ENCODE measurements at places on chromosomes 2 and 18. TPM values are rescaled to one million over a fixed set of nuclear protein-coding genes. Genes with fewer than 3 reads are reported as not detected.

- DNase-seq: no peak
- H3K4me3 ChIP-seq: no peak overlapping the region
- no peak overlapping the region for H3K27ac ChIP-seq
- H3K36me3 ChIP-seq: no peaks in the 10 kb centered on the region
- H3K4me1 ChIP-seq: no peaks in the 10 kb centered on the region
These were observed 395.4 kb upstream of the ATP5MC3 start for GRCh38 chr2:175576875-175577274.

DNA sequence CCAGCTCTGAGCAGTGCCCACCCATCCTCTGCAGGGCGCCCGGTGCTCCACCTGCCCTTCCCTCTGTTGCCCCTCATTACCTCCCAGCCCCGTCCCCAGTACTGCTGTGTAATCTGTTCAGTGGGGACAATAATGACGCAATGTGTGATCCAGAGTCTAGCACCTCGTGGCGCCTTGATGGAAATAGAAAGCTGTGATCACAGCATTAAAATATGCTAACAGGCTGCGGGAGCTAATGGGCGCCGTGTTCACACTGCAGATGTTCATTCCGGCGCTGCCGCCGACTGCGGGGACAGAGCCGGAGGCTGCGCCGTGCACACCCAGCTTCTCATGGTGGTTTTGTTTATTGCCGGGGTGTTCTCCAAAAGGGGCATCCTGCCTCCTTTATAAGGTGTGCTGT lies 235.2 kb downstream of the LDLRAD4 start:
- no peak overlapping the region for H3K27ac ChIP-seq
- no peak overlapping the region for H3K4me3 ChIP-seq
- H3K36me3 ChIP-seq: no peaks in the 10 kb centered on the region
- peaks cover 13% of the 10 kb centered on the region for H3K4me1 ChIP-seq
- no peak for DNase-seq
- no peaks in the 10 kb centered on the region for H3K27me3 ChIP-seq

GRCh38 chr2:168208652-168209051 lies 38.7 kb downstream of the STK39 start:
- H3K27me3 ChIP-seq: no peaks in the 10 kb centered on the region
- no peak overlapping the region for H3K27ac ChIP-seq
- DNase-seq: no peak
- no peaks in the 10 kb centered on the region for H3K36me3 ChIP-seq

GRCh38 chr18:79631096-79631507 lies 48.5 kb upstream of the CTDP1 start:
- no peak overlapping the region for H3K27ac ChIP-seq
- H3K4me1 ChIP-seq: no peaks in the 10 kb centered on the region
- H3K36me3 ChIP-seq: no peaks in the 10 kb centered on the region

DNA sequence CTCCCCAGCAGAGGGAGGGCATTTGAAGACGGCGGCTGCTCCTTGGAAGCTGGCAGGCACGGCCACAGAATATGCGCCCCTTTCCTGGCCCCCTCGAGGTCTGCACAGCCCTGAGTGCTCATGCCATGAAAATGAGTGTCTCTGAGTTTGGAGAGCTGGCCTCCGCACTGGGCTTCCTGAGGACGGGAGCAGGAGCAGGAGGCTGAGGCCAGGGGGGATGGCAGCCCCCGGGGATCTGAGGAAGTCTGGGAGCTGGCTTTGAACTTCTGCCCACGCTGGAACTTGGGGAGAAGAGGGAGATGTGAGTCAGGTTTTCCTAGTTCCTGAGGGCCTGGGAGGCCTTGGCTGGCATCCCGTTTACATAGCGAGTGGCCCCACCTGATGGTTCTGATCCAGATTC lies 47.0 kb downstream of the RRM2 start:
- H3K4me3 ChIP-seq: no peak overlapping the region
- H3K27me3 ChIP-seq: no peaks in the 10 kb centered on the region

DNA sequence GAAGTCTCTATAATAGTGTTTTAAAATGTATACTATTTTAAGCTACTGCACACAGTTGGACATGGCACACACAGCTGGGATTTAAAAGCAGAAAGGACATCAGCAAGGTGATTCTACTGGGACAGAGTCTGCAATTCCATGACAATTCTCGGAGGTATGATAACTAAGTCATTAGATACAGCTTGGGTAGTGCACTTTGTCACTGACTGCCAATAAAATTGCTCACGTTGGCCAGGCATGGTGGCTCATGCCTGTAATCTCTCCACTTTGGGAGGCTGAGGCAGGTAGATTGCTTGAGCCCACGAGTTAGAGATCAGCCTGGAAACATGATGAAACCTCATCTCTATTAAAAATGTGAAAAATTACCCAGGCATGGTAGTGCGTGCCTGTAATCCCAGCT lies 134.1 kb upstream of the SATB2 start:
- H3K4me1 ChIP-seq: peaks cover 5% of the 10 kb centered on the region
- H3K36me3 ChIP-seq: no peaks in the 10 kb centered on the region
- DNase-seq: no peak
- no peak overlapping the region for H3K4me3 ChIP-seq
- H3K27ac ChIP-seq: no peak overlapping the region

GRCh38 chr2:20862850-20863249 lies 39.9 kb upstream of the LDAH start:
- H3K27me3 ChIP-seq: no peaks in the 10 kb centered on the region
- H3K4me3 ChIP-seq: no peak overlapping the region
- H3K27ac ChIP-seq: no peak overlapping the region

- no peaks in the 10 kb centered on the region for H3K4me1 ChIP-seq
- DNase-seq: no peak
- no peaks in the 10 kb centered on the region for H3K36me3 ChIP-seq
- H3K27ac ChIP-seq: no peak overlapping the region
These were observed 160.4 kb downstream of the NUP35 start for GRCh38 chr2:183284606-183285005.

- no peaks in the 10 kb centered on the region for H3K36me3 ChIP-seq
- no peaks in the 10 kb centered on the region for H3K4me1 ChIP-seq
- no peak overlapping the region for H3K4me3 ChIP-seq
- H3K27ac ChIP-seq: no peak overlapping the region
These were observed 36.9 kb upstream of the TANC1 start for GRCh38 chr2:158931572-158931971.

DNA sequence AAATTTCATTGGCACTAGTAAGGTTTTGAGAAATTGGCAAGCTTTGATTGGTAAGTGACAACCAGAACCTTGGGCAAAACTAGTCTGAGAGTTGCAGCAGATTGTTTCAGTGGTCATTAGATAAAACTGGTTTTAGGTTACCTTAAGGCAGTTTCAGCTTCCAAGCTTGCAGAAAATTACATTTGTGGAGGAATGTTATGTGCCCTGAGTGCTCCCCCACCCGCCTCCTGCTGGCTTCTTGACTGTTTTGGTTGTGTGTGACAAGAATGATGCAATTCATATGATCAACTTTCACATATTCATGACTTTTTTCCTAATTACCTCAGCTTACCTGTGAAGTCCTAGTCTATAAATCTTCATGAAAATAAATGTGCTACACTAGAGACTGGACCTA lies 599.5 kb upstream of the ZNF804A start:
- no peaks in the 10 kb centered on the region for H3K4me1 ChIP-seq
- no peak for DNase-seq
- no peak overlapping the region for H3K27ac ChIP-seq
- no peaks in the 10 kb centered on the region for H3K27me3 ChIP-seq
- H3K36me3 ChIP-seq: no peaks in the 10 kb centered on the region

DNA sequence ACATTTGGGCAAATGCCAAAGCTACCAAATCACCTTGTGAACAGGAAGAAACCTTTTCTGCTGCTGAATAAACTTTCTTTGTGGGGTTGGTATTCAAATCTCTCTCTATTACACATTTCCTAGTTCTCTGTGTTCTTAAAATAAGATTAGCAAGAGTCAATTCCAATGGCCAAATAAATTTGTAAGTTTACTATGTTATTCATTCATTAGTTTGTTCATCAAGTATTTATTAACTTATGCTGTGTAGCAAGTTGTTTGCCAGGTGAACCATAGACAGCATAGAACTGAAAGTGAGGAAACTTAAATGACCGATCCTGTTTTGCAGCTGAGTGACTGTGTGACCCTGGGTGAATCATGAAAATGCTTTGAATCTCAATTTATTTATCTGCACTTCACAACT lies 37.7 kb upstream of the FSHR start:
- H3K27ac ChIP-seq: no peak overlapping the region
- no peaks in the 10 kb centered on the region for H3K4me1 ChIP-seq
- H3K36me3 ChIP-seq: no peaks in the 10 kb centered on the region
- no peak for DNase-seq
- H3K27me3 ChIP-seq: no peaks in the 10 kb centered on the region

- no peaks in the 10 kb centered on the region for H3K36me3 ChIP-seq
- no peak overlapping the region for H3K27ac ChIP-seq
- H3K4me3 ChIP-seq: no peak overlapping the region
- H3K27me3 ChIP-seq: no peaks in the 10 kb centered on the region
- no peak for DNase-seq
These were observed 28.5 kb upstream of the TMBIM1 start for GRCh38 chr2:218320704-218321336.

DNA sequence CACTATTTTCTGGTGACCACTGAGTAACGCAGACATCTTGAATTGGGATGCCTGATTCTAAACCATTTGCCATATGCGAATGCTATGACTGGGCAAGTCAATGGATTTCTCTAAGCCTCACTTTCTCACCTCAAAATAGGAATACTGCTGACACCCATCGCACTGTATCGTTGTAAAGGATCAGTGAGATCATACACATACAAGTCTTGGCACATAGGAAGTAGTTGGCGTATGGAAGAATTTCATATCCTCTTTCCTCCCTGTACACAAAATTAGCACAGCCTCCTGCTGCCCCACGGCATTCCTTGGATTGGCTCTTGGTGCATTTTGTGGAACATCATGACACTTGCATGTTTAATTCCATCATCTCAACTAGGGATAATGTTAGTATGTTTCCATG lies 366.9 kb downstream of the CMPK2 start:
- H3K27ac ChIP-seq: no peak overlapping the region
- no peak overlapping the region for H3K4me3 ChIP-seq
- no peaks in the 10 kb centered on the region for H3K4me1 ChIP-seq
- no peaks in the 10 kb centered on the region for H3K36me3 ChIP-seq

DNA sequence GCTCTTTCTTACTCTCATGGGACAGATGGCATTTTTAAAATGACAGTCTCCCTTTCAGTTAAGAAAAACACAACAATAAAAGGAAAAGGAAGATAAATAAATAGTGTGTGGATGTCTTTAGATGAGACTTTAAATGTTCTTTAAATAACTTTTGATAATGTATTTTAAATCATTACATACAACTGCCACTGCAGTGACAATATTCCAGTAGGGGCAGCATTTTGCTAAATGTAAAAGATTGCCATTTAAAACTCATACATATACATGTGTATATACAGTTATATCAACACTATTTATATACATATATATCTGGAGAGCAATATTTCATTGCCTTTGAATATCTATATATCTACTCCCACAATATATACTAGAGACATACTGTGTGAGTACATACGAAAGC lies 90.7 kb downstream of the INO80D start:
- H3K27me3 ChIP-seq: no peaks in the 10 kb centered on the region
- H3K27ac ChIP-seq: no peak overlapping the region
- H3K4me3 ChIP-seq: no peak overlapping the region
- DNase-seq: no peak
- no peaks in the 10 kb centered on the region for H3K36me3 ChIP-seq

GRCh38 chr2:189249171-189249570 lies 69.6 kb upstream of the COL5A2 start:
- H3K27ac ChIP-seq: no peak overlapping the region
- no peaks in the 10 kb centered on the region for H3K4me1 ChIP-seq
- no peak overlapping the region for H3K4me3 ChIP-seq
- H3K36me3 ChIP-seq: no peaks in the 10 kb centered on the region

- H3K36me3 ChIP-seq: no peaks in the 10 kb centered on the region
- H3K4me1 ChIP-seq: no peaks in the 10 kb centered on the region
- DNase-seq: no peak
- H3K27me3 ChIP-seq: no peaks in the 10 kb centered on the region
These were observed 251.7 kb upstream of the PXDN start for GRCh38 chr2:1995987-1996386.

- H3K27me3 ChIP-seq: no peaks in the 10 kb centered on the region
- H3K27ac ChIP-seq: peak overlapping the region; percentile 43
- no peaks in the 10 kb centered on the region for H3K36me3 ChIP-seq
- H3K4me3 ChIP-seq: no peak overlapping the region
- no peak for DNase-seq
These were observed 137.5 kb downstream of the CTIF start for GRCh38 chr18:48676346-48676745.

DNA sequence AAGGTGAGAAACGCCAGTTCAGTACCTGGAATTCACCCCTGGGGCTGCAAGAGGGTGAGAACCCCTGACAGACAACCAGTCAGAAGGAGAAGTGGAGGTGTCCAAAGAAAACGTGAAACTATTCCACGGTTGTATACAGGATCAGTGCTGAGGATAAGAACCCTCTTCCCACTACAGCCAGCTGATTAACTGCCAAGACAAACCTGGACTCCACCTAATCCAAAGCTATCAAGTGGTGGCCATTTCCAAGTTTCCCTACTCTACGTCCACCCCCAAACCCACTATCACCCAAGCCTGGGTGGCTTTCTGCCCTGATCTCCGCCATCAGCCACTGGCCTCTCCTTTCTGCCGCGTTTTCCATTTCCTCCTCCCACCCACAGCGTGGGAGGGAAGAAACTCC lies 312.3 kb upstream of the ID2 start:
- DNase-seq: no peak
- H3K36me3 ChIP-seq: no peaks in the 10 kb centered on the region
- H3K4me1 ChIP-seq: no peaks in the 10 kb centered on the region

GRCh38 chr2:136156411-136156810 lies 38.5 kb upstream of the CXCR4 start:
- H3K27me3 ChIP-seq: no peaks in the 10 kb centered on the region
- no peak for DNase-seq
- H3K36me3 ChIP-seq: no peaks in the 10 kb centered on the region
- H3K4me3 ChIP-seq: no peak overlapping the region

DNA sequence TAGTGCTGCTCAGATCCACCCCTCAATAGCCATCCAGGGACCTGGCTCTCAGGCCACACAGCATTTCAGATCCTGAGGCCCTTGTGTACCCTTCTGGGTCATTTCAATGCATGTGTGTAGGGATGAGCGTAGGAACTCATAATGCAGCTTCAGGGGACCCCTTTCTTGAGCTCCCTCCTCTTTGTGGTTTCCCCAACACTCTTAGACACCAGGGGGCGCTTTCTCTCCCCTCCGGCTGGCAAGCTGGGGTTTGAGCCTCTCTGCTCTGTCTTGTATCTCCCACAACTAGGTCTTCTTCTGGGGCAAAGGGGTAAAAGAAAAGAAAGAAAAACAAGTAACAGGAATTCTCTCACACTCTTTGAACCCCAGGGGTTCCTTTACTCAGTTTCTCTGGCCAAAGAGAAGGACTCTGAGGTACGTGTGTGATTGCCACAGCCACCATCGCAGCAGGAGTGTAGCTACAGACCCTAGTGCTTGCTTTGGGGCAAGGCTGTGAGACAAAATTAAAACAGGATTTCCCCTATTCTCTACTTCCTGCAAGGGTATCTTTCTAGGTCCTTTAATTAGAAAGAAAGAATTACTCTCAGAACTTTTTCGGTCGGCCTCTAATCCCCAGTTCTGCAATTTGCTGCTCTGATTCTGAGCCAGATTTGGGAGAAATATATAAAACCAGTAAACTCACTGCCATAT lies 38.0 kb downstream of the CABYR start:
- peak; percentile 27 for DNase-seq
- no peak overlapping the region for H3K27ac ChIP-seq
- H3K27me3 ChIP-seq: no peaks in the 10 kb centered on the region
- no peaks in the 10 kb centered on the region for H3K4me1 ChIP-seq

The CRYBA2 gene
- total RNA-seq: not detected

The PLCD4 gene
- total RNA-seq: 9.2 TPM

The ACADL gene
- total RNA-seq: 167 TPM

The MGAT5 gene
- total RNA-seq: 47.5 TPM

The TXNDC2 gene
- not detected for total RNA-seq

The KIAA2012 gene
- not detected for total RNA-seq

The MCFD2 gene
- total RNA-seq: 111 TPM

The SLC9A4 gene
- total RNA-seq: not detected

The GALNT13 gene
- total RNA-seq: 1.3 TPM

Data from tibial nerve (tissue), 4 donors.